Astrocyte (in vitro differentiated cells and primary cell): ENCODE measurements at places on chromosomes 5 and 9. TPM values are rescaled to one million over a fixed set of nuclear protein-coding genes. Genes with fewer than 3 reads are reported as not detected.
A peak's percentile ranks its signal among the peaks of the same experiment; 100 is the strongest.

IL9 gene
- not detected in 2 replicates for total RNA-seq

TEX48 gene
- not detected in 2 replicates for total RNA-seq

- H3K27me3 ChIP-seq: peaks cover 6% of the 10 kb centered on the region
- H3K36me3 ChIP-seq: no peaks in the 10 kb centered on the region
- H3K27ac ChIP-seq: no peak overlapping the region
- DNase-seq: no peak
- no peak overlapping the region for H3K4me3 ChIP-seq
- H3K4me1 ChIP-seq: no peaks in the 10 kb centered on the region
These were observed 131.2 kb upstream of the KLF4 start for GRCh38 chr9:107620801-107621200.

GRCh38 chr5:141330299-141331080 is at the start of gene PCDHGA1:
TSS of gene PCDHGA1 (plus strand) at chr5:141330514.
- H3K4me3 ChIP-seq: peak within 1 kb of the TSS; percentile 33
- H3K27me3 ChIP-seq: no peaks in the 10 kb centered on the region
- no peaks in the 10 kb centered on the region for H3K4me1 ChIP-seq
- H3K27ac ChIP-seq: no peak within 1 kb of the TSS
- H3K36me3 ChIP-seq: no peaks in the 10 kb centered on the region
- DNase-seq: no peak

DNA sequence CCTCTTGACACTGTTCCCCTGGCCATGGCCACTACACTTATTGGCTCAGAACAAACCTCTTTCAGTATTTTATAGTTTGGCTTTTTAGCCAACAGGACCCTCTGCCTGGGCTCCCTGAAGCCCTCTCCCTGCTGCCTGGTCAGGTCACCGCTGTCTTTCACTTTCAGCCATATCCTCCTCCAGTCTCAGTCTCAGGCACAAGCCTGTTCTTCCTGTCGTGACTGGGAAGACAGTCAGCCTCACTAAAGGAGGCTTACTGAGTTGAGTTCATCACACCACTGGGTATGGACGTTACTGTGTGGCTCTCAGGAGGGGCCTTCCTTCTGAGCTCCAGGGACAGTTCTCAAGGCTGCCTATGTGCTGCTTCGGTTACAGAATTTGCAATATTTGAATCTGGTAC is 2.0 kb downstream of the QSOX2 start:
- DNase-seq: no peak
- H3K4me3 ChIP-seq: no peak overlapping the region
- no peak overlapping the region for H3K27ac ChIP-seq
- H3K36me3 ChIP-seq: no peaks in the 10 kb centered on the region
- peaks cover 10% of the 10 kb centered on the region for H3K27me3 ChIP-seq
- H3K4me1 ChIP-seq: peaks cover 15% of the 10 kb centered on the region

SPZ1 gene
- not detected in 2 replicates for total RNA-seq

PCDHGA1 gene
- total RNA-seq: 0.17 and 0.27 TPM in 2 replicates

DNA sequence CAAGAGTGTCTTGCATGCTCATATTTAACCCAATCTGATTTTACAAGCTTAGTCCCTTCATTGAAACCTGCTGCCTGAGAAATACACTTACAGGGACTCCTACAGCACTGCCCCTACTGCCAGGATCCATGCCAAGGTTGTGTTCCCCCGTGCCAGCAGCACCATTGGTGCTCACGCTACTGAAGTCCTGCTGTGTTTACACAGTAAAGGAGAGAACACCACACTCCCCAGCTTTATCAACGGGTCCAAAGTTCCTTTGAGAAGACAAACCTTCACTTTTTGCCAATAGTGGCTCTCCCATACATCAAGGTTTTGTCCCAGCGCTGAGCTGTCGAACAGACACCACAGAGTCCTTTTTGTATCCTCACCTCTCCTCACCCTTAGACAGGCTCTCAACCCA is 155.1 kb upstream of the WWC1 start:
- no peaks in the 10 kb centered on the region for H3K27me3 ChIP-seq
- no peak overlapping the region for H3K4me3 ChIP-seq
- H3K36me3 ChIP-seq: no peaks in the 10 kb centered on the region

DNA sequence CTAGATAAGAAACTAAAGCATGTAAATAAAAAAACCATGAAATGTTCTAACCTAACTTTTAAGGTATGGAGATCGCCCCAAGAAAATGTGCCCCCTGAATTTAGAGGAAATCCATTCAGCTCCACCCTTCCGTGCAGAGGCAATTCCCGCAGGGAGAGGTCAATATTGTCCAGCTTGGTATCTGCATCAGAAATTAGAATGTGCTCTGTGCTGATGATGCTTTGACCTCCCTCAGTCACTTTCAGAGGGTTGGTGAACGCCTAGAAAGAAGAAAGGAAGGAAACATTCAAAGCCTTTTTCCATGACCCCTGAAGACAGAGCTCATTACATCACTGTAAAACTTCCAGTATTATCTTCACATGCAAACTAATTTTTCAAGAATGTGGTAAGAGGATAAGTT is 91.0 kb downstream of the FREM1 start:
- no peaks in the 10 kb centered on the region for H3K4me1 ChIP-seq
- no peak overlapping the region for H3K4me3 ChIP-seq
- H3K27ac ChIP-seq: no peak overlapping the region
- DNase-seq: no peak
- H3K27me3 ChIP-seq: no peaks in the 10 kb centered on the region

- H3K4me3 ChIP-seq: no peak overlapping the region
- H3K27ac ChIP-seq: no peak overlapping the region
- no peaks in the 10 kb centered on the region for H3K27me3 ChIP-seq
- no peaks in the 10 kb centered on the region for H3K36me3 ChIP-seq
These were observed 56.9 kb upstream of the MSX2 start for GRCh38 chr5:174667526-174667925.

GRCh38 chr9:107727086-107727780 is 237.7 kb upstream of the KLF4 start:
- peaks cover 7% of the 10 kb centered on the region for H3K4me1 ChIP-seq
- H3K4me3 ChIP-seq: no peak overlapping the region
- no peaks in the 10 kb centered on the region for H3K36me3 ChIP-seq
- peak overlapping the region; percentile 48 for H3K27ac ChIP-seq

DNA sequence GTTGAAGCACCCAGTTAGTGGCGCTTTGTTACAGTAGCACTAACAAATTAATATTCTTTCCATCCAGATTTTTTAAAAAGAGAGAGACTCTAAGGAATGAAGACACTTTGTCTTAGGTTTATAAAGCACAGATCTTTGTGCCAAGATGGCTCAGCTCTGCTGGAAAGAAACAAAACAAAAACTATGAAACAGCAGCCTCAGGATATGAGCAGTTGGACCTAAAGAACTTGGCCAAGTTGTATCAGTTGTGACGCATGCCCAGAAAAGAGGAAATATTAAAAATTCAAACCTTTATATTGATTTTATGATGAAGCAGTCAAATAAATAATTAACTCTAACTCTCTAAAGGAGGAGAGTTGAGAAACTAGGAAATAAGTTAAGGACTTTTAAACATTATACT is 427.2 kb downstream of the SPOCK1 start:
- H3K36me3 ChIP-seq: no peaks in the 10 kb centered on the region
- no peak overlapping the region for H3K4me3 ChIP-seq
- no peaks in the 10 kb centered on the region for H3K27me3 ChIP-seq
- no peak overlapping the region for H3K27ac ChIP-seq
- H3K4me1 ChIP-seq: peaks cover 12% of the 10 kb centered on the region
